ENCODE measurements at places on chromosomes 6 and 20.

GRCh38 chr6:29009358-29009757 is 4.2 kb upstream of the ZNF311 start:
- no peak for DNase-seq

DNA sequence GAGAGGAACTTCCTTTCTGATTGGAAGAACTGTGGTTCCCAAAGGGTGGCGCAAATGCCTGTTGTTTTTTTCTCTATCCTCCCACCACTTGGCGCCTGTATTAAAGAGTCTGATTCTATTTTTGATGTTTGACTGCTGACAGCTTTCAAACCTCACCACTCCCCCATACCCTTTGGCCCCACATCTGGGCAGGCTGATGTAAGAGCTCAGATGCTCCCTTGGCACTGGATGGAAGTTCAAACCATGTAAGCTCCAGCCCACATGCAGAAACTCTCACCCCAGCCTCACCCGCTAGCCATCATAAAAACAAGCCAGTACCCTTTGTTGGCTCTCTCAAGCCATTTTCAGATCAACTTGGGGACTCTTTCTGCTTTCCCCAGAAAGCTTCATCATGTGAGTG is 20.0 kb upstream of the TMEM14A start:
- no peak for DNase-seq

DNA sequence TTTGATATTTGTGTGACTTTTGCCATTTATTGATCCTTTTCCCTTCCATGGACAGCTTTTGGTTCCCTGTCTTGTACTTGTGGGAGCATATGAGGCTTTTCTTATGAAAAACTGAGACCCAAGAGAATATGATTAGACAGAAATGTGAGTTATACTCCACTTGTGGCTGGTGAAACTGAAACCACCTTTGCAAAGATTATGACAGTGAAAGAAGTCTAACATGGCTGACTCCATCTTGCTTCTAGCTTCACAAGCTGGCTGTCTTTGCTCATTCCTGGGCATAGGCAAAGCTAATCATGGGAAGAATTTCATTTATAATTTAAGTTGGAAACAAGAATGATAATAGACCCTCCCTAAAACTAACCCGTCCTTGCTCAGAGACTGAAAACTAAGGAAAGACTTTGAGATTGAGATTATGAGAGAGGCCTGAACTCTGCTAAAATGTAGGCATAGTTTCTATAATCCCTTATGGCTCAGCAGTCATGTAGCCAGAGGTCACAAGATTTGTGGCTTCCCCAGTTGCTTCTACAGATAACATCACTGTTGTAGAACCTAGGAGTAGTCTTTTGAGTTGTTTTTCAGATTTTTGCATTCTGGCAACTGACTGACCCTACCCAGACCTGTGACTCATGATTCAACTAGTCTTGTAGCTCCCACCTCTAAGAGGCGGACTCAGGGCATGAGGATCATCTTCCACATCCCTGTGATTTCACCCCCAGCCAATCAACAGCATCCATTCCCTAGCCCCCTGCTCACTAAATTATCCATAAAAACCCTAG is 50.9 kb upstream of the CD2AP start:
- DNase-seq = no peak

GRCh38 chr6:6224933-6225486 is 95.5 kb downstream of the F13A1 start:
- DNase-seq = no peak

GRCh38 chr20:10178727-10179313 is 39.8 kb upstream of the SNAP25 start:
- DNase-seq = no peak

GRCh38 chr20:40786336-40786735 is 97.3 kb upstream of the MAFB start:
- no peak for DNase-seq

GRCh38 chr20:52251136-52251700 is 59.6 kb upstream of the ZFP64 start:
- DNase-seq = peak; percentile 52

- DNase-seq = no peak
These were observed 133.2 kb downstream of the B3GAT2 start for GRCh38 chr6:70823651-70824050.

DNA sequence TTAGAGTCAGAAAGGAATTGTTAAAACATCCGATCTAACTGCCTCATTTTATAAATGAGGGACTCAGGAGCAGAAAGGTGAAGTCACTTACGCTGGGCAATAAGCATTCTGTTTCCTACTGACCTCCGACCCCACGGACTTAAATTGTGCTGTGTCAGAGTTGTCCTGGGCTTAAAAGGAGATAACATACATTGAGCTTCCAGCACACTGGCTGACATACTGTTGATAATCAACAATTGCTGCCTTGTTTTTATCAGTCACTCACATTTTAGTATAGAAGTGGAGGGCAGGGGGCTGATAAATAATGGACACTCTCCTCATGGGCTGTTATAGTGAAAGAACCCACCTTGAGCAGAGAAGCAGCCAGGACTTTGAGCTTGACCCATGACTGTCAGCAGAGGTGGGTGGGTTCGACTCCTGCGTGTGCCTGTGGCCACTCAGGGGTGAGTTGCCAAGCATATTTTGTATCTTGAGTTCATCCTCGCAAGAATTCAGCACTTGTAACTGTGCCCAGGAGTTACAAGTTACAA is 166.5 kb upstream of the JARID2 start:
- no peak for DNase-seq

DNA sequence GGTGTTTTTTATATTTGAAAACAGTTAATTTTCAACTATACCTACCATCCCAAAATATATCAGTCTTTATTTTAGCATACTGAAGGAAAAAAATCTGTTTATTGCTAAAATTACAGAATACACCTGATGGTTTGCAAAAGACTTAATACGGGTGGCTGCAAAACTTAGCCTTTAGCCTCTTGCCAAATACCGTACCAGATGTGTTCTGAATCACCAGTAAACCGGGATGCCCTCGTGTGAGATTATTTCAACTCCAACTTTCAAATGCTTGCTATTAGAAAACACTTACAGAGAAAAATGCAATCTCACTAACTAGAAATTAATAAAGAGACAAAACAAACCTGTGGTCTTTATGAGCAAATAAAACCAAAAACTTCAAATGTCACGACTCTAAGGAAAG is 36.0 kb downstream of the REV3L start:
- no peak for DNase-seq

DNA sequence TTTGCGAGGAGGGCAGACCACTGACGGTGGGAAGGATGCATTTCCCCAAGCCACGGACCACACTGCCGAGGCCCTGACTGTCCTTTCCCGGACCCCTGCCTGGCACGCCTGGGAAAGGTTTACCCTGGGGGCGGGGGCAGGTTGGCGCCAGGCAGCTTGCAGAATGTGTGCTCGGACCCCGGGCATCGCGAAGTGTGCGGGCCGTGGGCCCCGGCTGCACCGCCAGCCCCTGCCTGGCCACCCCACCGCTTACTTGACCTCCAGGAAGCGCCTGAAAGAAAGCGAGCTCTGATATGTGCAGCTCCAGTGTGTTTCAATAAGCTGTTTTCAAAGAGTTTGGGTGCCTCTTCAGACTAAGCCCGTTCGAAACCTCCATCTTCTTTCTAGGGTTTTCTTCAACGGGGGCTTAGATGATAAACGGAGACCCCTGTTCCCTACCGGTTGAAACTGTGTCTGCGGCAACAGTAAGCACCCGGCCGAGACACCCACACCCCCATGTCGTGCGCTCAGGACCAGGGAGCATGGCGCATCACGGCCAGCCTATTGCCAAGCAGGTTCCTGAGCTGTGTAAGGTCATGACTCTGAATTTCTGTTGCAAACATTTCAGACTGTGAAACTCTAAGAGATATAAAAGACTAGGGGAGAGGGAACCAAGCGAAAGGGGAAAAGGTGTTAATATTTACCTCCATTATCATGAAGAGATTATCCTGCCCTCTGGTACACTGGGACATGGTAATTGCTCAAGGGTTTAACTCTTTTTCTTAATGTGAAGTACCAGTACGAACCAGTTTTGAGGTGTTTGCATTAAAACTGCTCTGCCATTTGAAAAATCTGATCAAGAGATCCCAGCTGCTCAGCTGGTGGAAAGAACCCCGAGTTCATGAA is 231.2 kb upstream of the FOXQ1 start:
- DNase-seq = no peak

DNA sequence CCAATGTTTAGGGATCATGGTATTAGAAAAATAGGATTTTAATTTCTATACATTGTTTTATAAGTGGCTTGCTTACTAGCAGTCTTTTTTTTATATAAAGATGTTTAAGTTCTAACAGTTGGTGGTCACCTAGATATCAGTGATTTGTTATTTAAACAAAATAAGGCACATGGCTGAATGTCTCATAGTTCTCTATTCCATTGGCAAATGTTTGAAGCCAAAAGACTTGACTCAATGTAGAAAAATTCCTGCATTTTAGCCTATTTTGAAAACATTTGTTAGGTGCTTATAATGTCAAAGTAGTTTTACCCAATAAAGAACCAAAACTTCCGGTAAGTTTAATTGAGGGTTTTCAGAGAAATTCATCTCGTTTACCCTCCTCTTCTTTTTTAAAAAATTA is 26.8 kb downstream of the MAPK14 start:
- DNase-seq = no peak

DNA sequence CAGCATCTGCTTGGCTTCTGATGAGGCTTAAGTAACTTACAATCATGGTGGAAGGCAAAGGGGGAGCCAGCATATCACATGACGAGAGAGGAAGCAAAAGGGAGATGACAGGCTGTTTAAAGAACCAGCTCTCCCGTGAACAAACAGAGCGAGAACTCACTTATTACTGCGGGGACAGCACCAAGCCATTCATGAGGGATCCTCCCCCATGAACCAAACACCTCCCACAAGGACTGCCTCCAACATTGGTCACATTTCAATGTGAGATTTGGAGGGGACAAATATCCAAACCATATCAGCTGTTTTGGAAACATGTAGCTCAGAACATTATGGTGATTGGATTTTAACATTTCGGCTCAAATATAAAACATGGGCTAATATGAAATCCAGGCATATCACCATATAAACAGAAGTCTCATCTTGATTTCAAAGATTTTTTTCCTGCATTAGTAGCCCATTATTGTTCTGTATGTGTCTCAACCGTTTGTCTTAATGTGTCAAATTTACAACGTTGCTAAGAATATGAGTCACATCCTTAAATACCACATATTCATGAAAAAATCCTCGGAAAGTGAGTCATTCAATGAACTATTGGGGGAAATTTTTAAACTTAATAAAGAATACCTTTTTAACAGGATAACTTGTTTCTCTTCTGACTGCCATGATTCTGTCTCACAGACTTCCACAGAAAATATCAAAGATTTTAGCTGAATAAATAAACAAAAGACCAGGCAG is 894.3 kb downstream of the TFAP2A start:
- DNase-seq = no peak

- no peak for DNase-seq
These were observed 42.1 kb upstream of the TMEM30A start for GRCh38 chr6:75326557-75327258.

- no peak for DNase-seq
These were observed 50.5 kb upstream of the DTNBP1 start for GRCh38 chr6:15713325-15713724.

DNA sequence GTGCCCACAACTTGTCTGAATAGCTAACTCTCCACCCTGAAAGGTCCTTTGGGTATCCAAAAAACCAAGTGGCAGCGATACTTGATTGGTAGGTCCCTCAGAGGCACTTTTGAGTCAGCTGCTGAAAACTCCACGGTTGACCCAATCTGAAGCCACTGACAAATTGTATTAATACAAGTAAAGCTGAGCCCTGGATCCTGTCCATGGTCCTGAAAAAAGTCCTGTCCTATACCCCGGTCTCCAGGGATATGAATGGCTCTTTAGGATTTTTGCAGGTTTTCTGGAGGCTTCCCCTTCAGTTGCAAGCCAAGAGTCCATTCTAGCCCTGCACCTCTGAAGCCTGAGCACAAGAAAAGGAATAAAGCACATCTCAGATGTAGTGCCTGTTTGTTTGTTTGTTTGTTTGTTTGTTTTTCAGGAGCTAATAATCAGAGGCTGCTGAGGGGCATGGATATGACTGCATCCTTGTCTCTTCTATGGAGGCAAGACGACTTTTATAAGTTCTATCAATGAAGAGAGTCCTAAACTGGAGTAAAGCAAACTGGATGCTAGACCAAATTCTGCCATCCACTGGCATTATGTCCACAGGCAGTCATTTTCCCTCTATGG is 1.7 kb upstream of the SLC12A5 start:
- no peak for DNase-seq

- DNase-seq = no peak
These were observed 5.1 kb upstream of the IYD start for GRCh38 chr6:150363733-150364132.

DNA sequence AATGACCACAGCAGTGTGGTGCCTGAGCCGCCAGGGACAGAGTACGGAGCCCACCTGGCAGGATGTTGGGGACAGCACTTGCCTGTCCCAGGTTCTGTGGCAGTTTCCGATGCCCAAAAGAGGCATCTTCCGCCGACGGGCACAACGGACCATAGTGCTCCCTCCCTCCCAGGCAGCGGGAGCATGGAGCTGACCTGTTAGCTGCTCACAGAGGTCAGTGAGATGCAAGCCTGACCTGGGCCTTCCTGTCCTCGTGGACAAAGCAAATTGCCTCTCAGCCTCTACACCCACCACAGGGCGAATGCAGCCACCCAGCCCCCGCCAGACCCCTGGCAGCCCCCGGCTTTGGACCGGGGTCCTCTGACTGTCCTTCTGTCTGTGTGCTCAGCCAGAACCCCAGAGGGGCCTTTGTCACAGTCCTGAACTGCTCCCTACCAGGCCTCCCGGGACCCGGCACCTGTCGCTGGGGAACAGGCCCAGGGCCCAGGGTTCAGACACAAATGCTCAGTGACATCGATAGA is 16.2 kb upstream of the FRMD1 start:
- DNase-seq = no peak

GRCh38 chr6:27568226-27568897 is 95.5 kb upstream of the ZNF184 start:
- DNase-seq = no peak

DNA sequence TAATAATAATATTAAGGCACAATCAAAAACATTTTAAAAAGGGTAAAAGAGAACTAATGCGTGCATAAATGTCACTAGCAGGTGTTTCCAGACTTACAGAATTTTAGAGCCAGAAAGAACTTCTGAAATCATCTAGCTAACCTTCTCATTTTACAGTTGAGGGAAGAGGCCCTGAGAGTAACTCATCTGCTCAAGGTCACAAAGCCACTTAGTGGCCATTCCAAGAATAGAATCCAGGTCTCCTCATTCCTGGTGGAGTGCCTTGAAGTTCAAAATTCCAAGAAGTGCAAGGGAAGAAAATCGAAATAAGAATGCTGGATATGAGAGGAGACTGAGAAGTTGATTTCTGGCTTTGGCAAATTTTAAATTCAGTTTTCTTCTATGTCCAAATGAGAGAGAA is 3.2 kb upstream of the KIAA0408 start:
- DNase-seq = no peak

DNA sequence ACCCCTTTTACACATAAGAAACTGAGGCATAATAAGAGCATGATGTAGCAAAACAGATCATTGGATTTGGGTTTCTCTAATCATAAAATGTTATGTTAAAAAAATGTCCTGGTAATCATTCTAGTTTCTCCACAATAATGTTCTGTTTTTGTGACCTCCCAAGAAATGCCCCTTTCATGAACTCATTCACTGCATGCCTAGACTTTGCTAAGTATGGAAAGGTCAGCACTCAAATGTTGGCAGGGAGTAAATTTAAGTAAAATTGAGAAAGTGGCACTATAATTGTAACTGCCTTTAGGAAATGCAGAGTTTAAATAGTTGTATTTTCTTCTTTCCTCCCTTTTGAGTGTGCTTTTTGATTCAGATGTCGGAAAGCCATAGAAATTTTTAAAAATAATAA is 48.5 kb upstream of the ID4 start:
- DNase-seq = no peak
